Activated gamma-delta T cell treated with anti-CD3 and anti-CD28 coated beads, Interleukin-2, amount 50 U/mL, for 16 hours (primary cell): ENCODE measurements at places on chromosomes 16 and 17.

DNA sequence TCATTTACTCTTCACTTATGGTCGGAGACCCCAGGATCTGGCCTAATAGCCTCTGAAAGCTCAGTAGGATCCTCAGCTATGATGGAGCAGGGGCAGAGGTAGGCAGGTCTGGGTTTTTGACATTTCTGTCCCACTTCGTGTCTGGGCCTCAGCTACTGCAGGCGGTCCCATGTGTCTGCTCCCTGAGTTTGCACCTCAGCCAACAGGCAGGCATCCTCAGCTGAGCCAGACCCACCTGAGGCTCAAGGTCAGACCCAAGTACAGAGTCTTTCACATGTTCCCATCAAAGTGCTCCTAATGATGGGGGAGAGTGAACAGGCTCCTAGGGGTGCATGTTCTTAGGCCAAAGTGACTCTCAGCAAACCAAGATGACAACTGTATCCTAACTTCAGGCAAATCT lies 2.9 kb upstream of the RASL10B start:
- no peak for DNase-seq

- DNase-seq: no peak
Measured at GRCh38 chr16:89444728-89445127, 45.6 kb downstream of the ANKRD11 start.

- DNase-seq: peak; percentile 86
Measured at GRCh38 chr16:57041182-57042156, 50.9 kb upstream of the CPNE2 start.

- DNase-seq: no peak
Measured at GRCh38 chr16:35628976-35629375, 2169.6 kb downstream of the TP53TG3F start.

- no peak for DNase-seq
Measured at GRCh38 chr17:2721603-2722002, 10.0 kb upstream of the CLUH start.

GRCh38 chr17:73773702-73774101 lies 129.5 kb upstream of the SDK2 start:
- no peak for DNase-seq

- DNase-seq: no peak
Measured at GRCh38 chr16:67807148-67807682, 526 bp downstream of the TSNAXIP1 start.

- no peak for DNase-seq
Measured at GRCh38 chr17:51647826-51648225, 387.5 kb downstream of the UTP18 start.

- no peak for DNase-seq
Measured at GRCh38 chr17:17779015-17779611, 57.7 kb downstream of the SREBF1 start.

DNA sequence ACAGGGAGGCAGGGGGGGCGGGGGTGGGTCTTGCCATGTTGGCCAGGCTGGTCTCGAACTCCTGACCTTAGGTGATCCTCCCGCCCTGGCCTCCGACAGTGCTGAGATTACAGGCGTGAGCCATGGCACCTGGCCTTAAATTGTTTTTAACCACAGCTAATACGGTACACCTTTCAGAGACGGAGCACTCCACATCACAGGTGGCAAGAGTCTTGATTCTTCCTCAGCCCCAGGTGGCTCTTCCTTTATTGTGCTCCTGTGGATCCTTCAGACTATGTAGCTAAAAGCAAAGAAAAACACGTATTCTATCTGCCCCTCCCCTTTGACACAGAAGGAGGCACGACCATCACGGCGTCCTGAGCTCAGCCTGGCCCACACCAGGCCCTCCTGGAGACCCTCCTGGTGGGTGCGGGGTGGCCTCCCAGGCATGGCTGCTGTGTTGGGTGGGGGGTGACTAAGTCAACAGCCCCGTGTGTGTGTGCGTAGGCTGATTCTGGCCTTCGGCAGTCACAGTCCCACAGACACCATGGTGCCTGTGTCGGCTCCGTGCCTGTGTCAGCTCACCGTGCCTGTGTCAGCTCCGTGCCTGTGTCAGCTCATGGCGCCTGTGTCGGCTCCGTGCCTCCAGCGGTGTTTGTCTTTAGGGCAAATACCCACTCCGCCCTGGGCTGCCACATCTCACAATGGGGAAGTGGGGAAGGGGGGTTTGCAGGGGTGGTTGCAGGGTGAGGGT lies 10.8 kb upstream of the SECTM1 start:
- no peak for DNase-seq

DNA sequence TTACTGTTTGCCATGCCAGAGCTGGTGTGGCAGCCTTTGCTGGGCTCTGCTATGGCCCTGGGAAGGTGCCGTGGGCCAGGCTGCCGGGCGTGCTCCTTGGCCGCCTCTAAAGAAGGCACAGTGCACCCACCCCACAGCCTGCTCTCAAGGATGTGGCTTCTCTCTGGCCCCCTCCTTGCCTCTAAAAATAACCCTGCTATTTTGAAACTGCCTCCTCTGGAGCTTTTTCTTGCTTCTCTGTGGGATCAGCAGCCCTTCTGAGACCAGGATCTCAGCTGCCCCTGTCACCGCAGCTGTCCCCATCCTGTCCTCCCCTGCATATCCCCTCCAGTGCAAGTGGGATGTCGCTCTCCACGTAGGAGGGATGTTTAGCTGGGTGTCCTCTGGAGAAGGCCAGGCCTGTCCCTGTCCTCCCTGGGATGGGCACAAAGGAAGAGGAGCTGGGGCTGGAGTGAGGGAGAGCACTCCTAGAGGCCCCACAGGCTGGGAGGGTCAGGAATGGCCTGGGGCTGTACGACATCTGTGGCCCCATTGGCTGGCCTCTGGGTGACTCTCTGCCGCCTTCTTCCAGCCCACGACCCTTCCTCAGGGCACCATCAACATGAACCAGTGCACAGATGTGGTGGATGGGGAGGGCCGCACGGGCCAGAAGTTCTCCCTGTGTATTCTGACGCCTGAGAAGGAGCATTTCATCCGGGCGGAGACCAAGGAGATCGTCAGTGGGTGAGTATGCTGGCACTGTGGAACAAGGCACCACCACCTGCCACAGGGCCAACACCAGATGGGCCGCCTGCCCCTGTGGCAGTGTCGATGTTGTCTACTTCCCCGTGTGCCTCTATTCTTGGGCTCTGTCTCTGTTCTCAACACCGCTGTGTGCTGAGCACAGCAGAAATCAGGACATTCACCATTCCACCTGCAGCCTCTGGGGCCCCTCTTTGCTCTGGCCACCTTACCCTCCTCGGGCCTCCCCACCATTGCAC lies 79.7 kb downstream of the PLD6 start:
- no peak for DNase-seq

- no peak for DNase-seq
Measured at GRCh38 chr17:44928136-44928535, 12.8 kb upstream of the GFAP start.

- no peak for DNase-seq
Measured at GRCh38 chr17:43015579-43015978, 6.6 kb downstream of the VAT1 start.
